ENCODE measurements at places on chromosomes 2 and 18.

DNA sequence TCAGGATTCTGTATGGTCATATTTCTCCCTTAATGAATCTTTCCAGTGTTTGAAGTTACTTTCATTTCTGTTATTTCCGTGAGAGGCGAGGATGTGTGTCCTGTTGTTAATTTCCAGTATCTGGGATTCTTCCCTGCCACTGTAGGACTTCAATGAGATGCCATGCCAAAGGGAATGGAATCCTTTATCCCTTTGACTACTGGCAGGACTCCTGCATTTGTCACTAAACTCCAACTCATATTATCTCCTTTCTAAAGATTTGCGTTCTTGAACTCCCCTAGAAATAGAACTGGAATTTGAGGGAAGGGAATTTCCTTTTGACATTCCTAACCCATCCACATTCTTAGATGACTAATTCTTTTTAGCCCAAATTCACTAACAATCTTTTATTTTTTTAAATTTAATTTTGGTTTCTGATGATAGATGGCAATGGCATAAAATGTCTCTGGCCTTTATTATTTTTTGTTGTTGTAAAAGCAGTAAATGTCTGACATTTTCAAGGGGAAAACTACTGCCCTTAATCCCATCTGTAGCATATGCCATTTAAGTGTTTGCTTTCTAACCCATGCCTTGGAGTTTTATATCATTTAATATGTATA lies 87.8 kb upstream of the EML6 start:
- DNase-seq, result no peak

- no peak for DNase-seq
Observed at GRCh38 chr2:148552675-148553331, 91.7 kb upstream of the EPC2 start.

GRCh38 chr18:33916200-33916599 lies 308.5 kb downstream of the NOL4 start:
- DNase-seq, result no peak

DNA sequence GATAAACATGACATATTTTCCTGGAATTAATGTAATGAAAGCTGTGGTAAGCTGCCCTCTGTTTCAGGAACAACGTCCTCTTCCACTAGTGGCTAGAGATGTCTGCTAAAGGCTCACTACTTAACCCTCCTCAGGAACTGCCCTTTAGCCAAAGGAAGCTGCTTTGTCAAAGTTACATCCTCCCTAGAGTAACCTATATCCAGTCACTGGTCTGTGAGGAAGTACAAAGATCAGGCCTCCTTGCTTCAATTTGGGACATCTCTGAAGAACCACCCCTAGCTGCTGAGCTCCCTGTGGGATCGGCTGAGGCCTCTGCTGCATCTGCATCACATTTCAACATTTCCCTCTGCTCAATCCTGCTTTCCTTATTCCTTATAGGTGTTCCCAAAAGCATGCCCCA lies 107.8 kb downstream of the PRELID3A start:
- DNase-seq, result no peak

DNA sequence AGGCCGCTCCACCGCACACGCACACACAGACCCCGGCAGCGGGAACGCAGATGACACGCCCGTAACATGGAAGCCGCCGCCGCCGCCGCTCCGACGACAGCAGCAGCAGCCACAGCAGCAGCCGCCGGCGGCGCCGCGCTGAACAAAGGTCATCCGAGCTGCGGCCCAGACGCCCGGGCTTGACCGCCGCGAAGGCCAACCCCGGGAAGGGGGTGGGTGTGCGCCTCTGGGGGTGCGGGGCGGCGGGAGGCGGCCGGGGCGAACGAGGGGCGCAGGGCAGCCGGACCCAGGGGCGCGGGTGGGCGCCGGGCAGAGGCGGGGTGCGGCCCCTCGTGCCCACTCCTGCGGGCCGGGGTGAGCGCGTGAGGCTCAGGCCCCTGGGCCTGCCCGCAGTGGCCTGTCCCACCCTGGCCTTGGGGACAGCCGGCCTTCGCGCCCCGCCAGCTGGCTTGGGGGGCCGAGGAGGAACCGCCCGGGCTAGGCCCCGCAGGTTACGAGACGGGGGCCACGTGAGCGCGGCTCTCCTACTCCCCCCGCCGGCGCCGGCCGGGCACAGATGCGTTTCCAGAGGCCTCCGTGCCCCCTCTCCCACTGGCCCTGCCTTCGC lies 1.0 kb upstream of the ZNF532 start:
- DNase-seq, result peak; percentile 63

GRCh38 chr2:40243581-40244187 lies 208.2 kb downstream of the SLC8A1 start:
- no peak for DNase-seq

DNA sequence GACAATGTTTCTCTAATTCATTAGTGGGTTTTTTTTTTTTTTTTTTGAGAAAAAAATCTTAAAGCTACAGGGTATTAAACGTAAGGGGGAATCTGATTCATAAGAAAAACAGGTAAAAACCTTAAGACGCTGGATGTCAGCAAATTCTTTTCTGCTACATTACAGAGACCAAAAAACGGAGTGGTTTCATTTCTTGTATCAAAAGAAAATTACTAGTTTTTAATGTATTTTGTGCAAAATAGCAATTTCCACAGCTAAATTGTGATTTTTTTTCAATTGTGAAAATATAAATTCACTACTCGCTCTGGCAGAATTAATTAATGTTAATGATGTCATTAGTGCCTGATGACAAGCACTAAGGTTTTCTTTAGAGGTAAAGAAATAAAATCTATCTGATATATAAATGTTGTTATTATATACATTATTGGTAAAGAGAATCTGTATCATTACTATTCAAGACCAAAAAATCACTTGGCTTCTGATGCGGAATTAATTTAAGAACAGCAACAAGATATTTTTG lies 9.9 kb downstream of the OTX1 start:
- DNase-seq, result no peak

- DNase-seq, result no peak
Observed at GRCh38 chr2:118168615-118169014, 80.3 kb downstream of the INSIG2 start.

GRCh38 chr2:54619660-54620231 lies 103.7 kb upstream of the EML6 start:
- DNase-seq, result no peak

GRCh38 chr2:130828461-130828860 lies 8.3 kb upstream of the ARHGEF4 start:
- DNase-seq, result no peak

DNA sequence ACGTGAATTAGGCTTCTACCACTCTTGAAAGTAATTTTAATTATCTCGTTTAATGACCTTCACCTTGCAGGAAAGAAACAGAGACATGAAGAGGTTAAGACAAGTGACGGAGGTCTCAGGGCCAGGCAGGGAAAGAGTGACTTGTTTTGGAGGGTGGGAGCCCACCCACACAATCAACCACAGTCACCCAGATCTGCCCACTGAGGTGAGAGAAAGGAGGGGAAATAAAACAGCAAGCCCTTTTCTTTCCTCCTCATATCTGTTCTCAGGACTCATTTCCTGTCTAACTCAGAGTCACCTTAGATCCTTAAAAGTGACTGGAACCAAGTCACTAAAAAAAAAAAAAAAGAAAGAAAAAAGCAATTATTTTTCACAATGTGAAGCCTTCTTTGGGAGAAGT lies 26.8 kb downstream of the ATP8B1 start:
- DNase-seq, result no peak

- no peak for DNase-seq
Observed at GRCh38 chr2:204437815-204438756, 107.2 kb upstream of the PARD3B start.

- DNase-seq, result no peak
Observed at GRCh38 chr2:229335877-229336346, 64.8 kb upstream of the PID1 start.

Measured in hippocampal formation (tissue), 2 donors.